ENCODE measurements at places on chromosomes 3 and 15.

DNA sequence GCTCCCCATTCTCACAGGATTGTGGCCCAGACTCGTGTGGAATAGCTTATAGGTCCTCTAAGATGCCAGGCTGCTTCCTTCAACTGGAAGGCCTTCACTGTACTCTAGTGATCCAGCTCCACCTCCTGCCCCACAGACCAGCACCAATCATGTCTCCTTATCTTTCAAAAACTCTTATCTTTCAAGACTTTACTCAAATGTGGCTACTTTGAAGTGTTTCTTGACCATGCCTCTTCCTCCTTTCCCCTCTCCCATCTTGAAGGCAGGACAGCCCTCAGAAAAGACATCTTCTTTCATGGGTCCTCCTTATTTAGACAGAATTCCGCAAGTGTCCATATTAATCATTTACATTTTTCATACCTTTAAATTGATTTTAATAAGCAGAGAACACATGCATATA, 142.3 kb downstream of the CHST2 start:
- DNase-seq: no peak

DNA sequence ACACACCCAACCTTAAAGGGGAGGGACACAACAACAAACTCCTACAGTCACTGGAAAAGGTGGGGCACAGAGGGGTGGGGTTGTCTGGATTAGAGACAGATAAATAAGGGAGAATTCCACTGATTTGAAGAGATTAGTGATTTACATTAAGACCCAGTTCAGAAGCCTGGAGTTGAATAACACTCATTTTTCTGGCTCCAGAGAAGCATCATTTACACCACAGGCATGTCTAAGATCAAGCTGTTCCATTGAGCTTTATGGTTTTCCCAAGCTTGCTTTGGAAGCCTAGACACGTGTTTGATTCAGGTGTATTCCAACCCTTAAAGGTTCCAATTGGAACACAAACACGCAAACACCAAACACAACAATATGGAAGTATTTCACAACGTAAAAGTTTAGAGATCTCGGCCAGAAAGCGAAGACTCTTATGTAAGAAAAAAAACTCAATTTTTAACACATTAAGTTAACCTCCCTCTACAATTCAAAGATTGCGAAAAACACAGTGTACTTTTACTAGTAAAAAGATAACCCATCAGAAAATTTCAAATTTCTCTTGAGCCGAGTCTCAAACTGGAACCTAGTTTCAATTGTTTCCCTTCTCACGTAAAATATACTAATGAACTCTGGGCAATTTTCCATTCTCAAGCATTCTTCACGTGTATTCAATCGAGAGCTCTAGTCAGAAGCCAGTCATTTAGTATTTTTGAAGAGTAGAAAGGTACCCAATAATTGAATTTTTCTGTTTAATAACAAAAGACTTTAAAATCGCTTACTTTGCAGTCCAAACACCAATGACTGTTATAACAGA, 2.1 kb downstream of the TRA2B start:
- DNase-seq: no peak

- no peak for DNase-seq
Measured at GRCh38 chr3:39237027-39237426, 42.8 kb downstream of the CX3CR1 start.

- DNase-seq: no peak
Measured at GRCh38 chr3:134374791-134375581, 739 bp upstream of the AMOTL2 start.

DNA sequence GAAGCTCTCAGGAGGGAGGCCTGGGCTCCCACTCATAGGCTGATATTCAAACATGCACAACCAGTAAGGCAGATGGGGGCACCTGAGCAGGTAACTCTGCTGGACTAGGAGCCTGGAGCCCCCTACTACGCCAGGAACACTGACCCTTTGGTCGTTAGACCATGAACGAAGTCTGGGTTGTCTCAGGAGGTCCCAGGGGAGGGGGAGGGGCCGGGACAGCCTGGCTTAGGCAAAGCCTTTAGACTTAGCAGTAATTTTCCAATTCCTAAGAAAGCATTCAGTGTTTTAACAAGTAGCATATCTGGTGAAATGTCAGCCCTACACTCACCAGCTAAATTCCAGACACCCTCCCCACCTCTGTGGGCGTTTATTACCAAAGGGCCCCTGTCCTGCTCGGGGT, 67.4 kb upstream of the ST8SIA2 start:
- DNase-seq: no peak

GRCh38 chr3:46089237-46090011, 62.1 kb upstream of the XCR1 start:
- DNase-seq: peak; percentile 55

DNA sequence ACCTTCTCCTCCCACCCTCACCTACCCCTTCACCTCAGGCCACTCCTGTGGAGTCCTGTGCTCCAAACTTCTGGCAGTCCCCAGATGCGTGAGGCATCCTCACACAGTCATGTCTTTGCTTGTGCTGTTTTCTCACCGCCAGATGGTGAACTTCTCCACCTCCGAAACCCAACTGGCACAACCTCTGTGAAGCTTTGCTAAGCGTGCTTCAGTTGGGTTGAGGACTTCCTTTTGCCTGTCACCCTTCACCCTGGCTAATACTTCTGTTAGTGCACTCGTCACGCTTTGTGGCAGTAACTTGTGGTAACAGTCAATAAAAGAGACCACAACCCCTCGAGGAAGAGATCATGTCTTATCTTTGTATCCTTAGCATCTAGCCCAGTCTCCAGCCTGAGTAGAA, 42.0 kb upstream of the SKOR1 start:
- DNase-seq: no peak

DNA sequence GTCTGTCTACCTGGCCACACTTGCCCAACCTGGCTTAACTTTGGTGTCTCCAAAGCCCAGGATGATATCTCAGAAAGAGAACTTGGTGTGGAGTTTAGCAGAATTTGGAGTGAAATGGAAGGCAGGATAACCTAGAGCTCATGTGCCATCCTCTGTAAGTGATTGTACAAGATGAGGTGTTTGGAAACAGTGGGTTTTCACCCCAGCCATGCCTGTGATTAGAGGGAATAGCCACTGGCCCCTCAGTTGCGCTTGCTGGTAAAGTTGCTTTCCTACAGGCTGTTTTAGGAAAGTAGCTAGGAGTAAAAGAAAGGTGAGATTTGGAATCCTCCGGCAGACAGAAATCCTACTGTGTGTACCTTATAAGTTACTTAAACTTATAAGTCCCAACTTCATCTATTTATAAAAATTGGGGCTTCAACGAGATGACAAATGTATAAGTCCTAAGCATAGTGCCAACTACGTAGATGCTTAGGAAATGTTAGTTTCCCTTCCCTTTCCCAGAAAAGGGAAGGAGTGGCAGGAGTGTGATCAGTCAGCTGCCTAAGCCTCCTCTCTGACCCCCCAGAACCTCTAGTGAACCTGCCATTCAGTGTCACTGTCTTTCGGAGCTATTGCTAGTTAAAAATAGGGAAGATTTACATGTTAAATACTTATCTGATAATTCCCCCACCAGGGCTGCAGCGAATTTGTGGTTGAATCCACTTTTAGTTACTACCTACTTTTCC, 13.4 kb upstream of the BMF start:
- DNase-seq: no peak

Data from fibroblast of skin of back (primary cell).